ENCODE measurements at places on chromosomes 16 and 17.

DNA sequence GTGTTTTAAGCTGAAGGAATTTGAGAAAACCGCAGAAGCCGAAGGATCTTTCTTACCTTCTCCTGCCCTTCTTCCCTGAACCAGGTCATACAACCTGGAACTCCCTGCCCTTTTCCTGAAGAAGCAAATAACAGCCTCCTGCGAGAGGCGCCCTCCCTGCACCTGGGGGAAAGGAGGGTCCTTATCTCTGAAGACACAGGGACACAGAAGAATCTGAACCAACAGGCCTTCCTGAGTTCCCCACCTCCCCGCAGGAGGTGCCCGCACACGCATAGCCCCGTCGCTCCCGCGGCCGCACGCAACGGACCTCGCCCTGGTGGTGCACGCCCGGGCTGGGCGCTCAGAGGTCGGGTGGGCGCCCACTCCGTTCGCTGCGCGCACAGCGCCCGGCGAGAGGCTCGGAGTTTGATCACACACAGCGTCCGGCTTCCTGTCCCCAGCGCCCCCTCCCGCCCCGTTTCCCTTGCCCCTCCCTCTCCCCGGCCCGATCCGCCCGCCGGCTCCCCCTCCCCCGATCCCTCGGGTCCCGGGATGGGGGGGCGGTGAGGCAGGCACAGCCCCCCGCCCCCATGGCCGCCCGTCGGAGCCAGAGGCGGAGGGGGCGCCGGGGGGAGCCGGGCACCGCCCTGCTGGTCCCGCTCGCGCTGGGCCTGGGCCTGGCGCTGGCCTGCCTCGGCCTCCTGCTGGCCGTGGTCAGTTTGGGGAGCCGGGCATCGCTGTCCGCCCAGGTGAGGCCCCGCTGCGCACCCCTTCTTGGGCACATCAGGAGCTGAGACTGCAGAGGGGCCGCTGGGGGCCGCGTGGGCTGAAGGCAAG is at the start of gene TNFSF12:
TSS of gene TNFSF12 (plus strand) at position 474 of the 816 bp plus-strand sequence. CDS start at position 570, 96 bp downstream.
- DNase-seq = no peak

- DNase-seq = no peak
Measured at GRCh38 chr16:8966817-8967131, 3.1 kb upstream of the USP7 start.

- DNase-seq = no peak
Measured at GRCh38 chr17:65966072-65966695, 225.7 kb downstream of the CEP112 start.

DNA sequence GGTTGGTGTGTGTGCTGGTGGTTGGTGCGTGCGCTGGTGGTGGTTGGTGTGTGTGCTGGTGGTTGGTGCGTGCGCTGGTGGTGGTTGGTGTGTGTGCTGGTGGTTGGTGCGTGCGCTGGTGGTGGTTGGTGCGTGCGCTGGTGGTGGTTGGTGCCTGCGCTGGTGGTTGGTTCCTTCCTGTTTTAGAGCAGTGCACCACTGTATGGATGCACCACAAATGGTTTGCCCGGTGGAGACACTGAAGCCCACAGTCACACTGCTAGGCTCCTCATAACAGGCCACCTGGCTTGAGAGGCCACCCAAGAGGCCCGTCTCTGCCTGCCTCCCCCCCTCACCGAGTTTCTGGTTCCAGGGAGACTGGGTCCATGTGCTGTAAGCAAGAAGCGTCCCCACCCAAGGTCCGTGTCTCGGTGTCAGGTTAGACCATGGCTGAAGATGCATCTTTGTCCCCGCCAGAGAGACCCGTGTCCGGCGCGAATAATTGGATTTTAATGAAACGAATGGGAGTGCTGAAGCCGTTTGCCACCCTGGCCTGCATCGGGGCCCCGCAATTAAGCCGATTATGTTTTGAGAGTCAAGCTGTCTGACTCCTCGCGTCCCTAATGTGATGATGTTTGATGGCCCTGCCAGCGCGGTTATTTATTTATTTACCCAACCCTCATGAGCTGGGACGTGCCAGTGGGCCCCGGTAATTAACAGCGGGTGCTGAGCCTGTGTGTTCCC is 161.3 kb upstream of the GSE1 start:
- DNase-seq = no peak

GRCh38 chr17:19401321-19402010 is 9.6 kb upstream of the RNF112 start:
- no peak for DNase-seq

DNA sequence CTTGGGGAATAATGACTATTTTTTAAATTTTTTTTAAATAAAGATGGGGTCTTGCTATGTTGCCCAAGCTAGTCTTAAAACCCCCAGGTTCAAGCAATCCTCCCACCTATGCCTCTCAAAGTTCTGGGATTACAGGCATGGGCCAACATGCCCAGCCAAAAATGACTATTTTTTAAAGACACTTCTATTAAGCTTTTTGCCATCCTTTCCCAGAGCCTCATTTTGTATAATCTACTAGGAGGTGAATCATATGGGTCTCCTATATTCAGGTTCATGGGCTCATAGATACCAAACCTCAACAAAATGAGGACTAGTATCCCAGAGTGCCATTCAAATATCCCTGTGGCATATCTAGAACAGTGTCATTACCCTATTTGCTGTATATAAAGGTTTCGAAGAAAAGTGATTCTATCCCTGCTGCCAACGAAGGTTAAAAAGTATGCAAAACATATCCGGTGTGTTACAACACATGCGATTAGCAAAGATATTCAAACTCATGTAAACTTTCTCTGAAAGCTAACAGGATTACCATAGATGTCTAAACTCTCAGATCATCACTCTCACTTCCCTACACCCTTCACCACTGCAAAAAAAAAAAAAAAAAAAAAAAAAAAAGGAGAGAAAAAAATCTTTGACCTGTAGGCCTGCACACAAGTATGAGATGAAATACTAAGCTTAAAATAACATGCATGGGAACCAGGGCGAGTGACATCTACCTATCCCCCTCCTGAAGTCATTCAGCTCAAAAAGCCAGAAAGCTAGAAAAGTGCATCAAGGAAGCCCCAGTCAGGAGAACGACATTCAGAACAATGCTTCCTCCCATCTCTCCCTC is 23.5 kb downstream of the XPO6 start:
- no peak for DNase-seq

- no peak for DNase-seq
Measured at GRCh38 chr17:50173335-50173941, 7.6 kb downstream of the SGCA start.

- DNase-seq = no peak
Measured at GRCh38 chr17:48102043-48102750, 919 bp upstream of the CBX1 start.

DNA sequence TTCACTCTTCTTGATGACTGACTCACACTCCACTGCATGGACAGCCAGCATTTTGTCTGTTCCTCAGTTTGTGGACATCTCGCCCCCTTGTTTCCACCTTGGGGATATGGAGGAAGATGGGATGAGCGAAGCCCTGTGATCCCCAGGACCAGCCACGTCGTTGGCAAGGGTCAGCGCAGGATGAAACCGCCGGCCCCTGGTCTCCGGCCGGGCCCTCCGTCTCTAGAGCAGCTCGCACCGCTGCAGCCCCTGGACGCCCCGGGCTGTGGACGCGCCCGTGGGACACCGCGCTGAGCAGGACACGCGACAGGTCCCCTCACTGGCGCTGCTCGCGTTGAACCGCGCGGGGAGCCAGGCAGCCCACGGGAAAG is 604 bp upstream of the ZC3H18 start:
- DNase-seq = no peak

DNA sequence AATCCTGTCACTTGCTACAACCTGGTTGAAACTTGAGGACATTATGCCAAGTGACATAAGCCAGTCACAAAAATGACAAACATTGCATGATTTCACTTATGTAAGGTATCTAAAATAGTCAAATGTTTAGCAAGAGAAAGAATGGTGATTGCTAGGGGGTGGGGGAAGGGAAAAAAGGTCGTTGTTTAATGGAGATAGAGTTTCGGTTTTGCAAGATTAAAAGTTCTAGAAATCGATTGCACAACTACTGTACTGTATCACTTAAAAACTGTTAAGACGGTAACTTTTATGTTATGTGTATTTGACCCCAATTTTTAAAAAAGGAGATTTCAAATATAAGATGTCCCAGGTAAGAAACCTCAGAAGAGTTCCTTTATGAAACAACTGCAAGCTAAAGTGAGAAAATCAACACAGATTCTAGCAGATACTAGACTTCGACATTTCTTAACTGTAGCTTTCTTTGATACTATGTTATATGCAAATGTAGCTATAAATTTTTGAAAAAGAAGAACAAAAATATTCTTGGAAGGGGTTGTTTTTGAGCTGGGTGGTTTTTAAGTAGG is 5.9 kb downstream of the MEOX1 start:
- no peak for DNase-seq

DNA sequence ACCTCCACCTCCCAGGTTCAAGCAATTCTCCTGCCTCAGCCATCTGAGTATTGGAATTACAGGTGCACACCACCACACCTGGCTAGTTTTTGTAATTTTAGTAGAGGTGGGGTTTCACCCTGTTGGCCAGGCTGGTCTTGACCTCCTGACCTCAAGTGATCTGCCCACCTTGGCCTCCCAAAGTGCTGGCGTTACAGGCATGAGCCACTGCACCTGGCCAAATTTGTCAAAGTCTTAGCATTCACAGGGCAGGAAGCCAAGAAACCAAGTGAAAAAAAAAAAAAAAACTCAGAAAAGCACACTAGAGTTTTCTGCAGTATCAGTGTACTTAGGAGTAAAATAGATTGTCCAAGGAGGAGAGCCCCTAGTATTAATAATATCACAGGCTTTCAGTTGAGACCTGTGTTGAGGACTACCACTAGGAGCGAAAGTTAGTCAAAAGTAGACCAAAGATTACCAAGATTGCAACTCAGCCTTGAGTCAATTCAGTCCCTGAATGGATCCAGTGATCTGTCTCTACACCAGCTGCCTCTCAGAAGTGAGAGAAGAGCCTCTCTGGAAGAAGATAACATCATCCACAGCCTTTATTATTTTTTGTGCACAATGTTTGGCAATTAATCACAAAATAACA is 159.7 kb downstream of the CEP112 start:
- no peak for DNase-seq

DNA sequence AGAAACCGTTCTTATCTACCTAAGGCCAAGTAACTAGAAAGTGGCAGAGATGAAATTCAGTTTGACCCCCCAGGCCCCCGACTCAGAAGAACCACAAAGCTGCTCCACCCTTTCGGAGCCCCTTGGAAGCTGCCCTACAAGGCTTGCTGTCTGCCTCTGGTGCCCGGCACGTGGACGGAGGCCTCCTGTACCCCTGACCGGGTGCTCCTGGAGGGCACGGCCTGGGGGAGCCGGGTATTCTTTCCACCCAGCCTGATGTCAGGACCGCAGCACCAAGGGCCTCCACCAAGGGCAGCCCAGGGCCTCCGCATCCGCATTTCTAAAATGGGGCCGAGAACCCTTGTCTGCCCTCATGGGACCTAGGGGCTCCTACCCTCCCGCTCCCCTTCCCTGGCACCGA is 15.5 kb upstream of the CRK start:
- DNase-seq = no peak

DNA sequence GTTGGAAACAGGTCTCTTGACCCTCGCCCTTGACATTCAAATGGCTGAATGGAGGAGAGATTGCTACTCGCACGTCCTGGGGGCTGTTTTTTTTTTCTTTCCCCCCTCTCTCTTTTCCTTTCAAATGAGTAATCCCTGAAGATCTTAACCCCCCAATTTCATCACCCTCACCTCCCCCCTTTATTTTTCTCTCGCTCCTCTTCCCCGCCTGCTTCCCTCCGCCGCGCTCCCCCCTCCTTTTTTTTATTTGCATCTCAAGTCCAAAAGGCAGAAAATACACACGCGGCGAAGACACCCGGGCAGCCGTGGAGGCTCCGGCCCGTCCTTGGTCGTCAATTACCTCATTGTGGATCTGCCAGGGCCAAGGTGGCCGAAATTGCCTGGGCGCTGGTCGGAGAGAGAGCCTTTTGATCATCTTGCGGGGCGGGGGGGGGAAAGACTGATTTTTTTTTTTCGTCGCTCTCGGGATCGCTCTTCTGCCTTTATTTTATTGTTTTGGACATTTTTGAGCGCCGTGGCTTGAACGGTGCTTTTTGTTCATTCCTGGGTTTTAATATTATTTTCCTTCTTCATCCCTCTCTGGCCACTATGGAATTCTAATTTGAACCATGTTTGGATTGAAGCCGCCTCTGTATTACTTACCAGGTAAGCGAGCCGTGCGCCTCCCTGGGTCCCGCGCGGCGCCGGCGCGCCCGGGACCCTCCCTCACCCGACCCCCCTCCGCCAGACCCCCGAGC is 57.2 kb upstream of the GSE1 start:
- DNase-seq = no peak

DNA sequence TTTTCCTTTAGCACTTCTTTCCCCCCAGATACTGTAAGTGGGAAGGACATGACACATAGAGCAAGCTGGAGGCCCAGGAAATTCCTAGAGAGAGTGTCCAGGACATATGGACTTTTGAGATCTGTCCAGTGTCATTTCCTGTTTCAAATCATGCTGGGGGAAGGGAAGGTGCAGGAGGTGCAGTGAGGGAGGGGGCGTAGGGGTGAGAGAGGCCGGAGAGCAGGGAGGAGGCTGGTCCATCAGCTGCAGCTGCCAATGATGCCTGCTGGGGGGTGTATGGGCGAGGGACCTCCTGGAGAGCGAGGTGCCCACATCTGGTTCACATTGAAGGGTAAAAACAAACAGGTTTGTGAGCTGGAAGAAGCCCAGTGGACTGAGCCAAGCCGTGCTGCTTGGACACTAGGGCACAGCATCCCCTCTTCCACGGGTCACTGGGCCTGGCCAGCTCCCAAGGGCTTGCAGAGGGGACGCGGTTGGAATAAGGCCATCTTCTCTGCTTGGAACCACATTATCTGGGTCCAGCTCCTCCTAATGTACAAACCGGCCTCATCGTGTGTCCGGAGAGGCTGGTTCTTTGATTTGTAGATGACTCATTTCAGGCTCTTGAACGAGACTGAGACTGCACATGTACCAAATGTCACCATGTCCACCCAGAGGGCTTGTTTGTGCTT is 70.4 kb upstream of the SMURF2 start:
- no peak for DNase-seq

- DNase-seq = no peak
Measured at GRCh38 chr16:57612494-57612893, 15.9 kb upstream of the ADGRG1 start.

DNA sequence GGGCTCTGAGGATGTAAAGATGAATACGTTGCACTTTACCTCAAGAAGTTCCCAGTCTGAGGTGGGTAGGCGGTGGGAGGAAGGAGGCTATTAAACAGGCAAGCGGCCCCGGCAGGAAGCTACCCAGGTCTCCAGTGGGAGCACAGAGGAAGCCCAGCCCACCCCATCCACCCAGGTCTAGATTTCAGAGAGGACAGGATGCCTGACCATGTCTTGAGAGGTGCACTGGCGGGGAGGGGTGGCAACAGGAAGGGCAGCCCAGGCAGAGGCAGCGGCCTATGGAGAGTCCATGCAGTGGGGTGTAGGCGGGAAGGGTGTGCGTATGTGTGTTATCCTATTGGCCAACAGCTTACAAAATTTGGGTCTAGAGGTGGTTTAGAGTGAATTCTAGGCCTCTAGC is 13.9 kb downstream of the SARM1 start:
- DNase-seq = no peak
